ENCODE measurements at places on chromosomes 4 and X.

- peaks cover 9% of the 10 kb centered on the region for H3K4me1 ChIP-seq
- DNase-seq = peak; percentile 48
- no peaks in the 10 kb centered on the region for H3K36me3 ChIP-seq
- no peak overlapping the region for H3K4me3 ChIP-seq
- peak overlapping the region; percentile 74 for H3K27ac ChIP-seq
- no peaks in the 10 kb centered on the region for H3K27me3 ChIP-seq
Measured at GRCh38 chrX:138925330-138925729, 213.8 kb upstream of the FGF13 start.

DNA sequence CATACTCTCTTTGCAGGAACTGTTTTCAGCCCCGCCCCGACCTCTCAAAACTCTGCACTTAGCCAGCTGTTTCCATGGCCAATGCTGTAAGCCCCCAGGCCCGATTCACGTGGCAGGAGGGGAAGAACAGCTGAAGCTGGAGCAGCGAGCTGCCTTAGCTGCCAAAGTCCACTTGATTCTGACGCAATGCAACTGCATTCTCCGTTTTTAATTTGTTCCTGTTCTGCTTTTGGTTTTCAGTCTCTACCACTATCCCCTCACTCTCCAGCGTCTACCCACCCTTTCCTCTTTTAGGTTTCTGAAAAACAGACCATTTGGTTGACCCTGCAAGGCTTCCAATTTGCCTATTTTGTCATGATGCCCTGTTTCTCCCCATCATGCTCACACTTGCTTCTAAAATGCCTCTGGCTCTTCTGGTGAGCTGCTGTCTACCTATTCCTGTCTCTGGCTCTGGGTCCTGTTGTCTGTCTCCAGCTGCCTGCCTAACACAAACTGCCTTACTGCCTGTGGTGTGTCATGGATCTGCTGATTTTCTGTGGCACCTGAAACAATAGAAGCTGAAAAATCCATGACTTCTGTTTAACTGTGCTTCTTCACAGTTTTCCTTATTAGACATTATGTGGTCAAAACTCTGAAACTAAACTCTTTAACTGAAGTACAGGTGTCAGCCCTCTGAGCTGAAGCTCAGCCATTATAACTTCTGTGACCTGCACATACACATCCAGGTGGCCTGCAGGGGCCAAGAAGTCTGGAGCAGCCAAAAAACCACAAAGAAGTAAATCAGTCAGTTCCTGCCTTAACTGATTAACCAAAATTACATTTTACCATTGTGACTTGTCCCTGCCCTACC, 160.5 kb upstream of the AGTR2 start:
- no peaks in the 10 kb centered on the region for H3K36me3 ChIP-seq
- H3K27ac ChIP-seq = no peak overlapping the region
- H3K4me1 ChIP-seq = no peaks in the 10 kb centered on the region
- DNase-seq = no peak
- H3K27me3 ChIP-seq = no peaks in the 10 kb centered on the region

DNA sequence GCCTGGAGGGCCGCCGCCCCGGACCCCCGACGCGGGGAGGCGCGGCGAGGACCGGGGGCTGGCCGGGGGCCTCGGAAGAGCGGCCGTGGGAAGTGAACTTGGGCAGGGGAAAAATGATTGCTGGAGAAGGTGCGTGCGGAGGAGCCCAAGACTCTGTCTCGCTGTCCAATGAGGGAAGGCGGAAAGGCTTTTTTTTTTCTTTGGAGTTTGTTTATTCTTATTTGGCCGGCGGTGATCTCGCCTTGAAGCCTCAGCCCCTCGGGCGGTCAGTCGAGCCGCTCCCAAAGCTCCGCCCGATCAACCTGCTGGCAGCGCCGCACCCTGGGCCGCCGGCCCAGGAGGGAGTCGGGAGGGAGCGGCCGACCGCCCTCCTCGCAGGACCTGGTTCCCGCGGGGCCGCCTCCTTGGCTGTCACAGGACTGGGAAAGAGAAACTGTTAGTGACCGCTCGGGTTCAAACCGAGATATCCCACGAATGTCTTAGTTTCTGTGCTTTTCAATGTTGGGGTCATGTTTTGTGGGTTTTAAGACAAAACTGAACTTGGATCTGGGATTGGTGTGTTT, 2.5 kb downstream of the CPEB2 start:
- no peaks in the 10 kb centered on the region for H3K36me3 ChIP-seq
- peaks cover 31% of the 10 kb centered on the region for H3K4me1 ChIP-seq
- peak overlapping the region; percentile 99 for H3K27ac ChIP-seq
- H3K4me3 ChIP-seq = peak overlapping the region; percentile 80
- peak; percentile 88 for DNase-seq

GRCh38 chrX:960821-961220, 251.6 kb downstream of the CRLF2 start:
- H3K4me3 ChIP-seq = no peak overlapping the region
- no peaks in the 10 kb centered on the region for H3K27me3 ChIP-seq
- no peak overlapping the region for H3K27ac ChIP-seq
- H3K36me3 ChIP-seq = no peaks in the 10 kb centered on the region
- no peak for DNase-seq
- H3K4me1 ChIP-seq = no peaks in the 10 kb centered on the region

- H3K27me3 ChIP-seq = peaks cover under 1% of the 10 kb centered on the region
- no peaks in the 10 kb centered on the region for H3K36me3 ChIP-seq
- DNase-seq = no peak
- H3K27ac ChIP-seq = no peak overlapping the region
Measured at GRCh38 chr4:2071912-2072867, 13.1 kb downstream of the NAT8L start.
